Mucosa of descending colon (tissue), 3 donors: ENCODE measurements at places on chromosomes 7 and 10. TPM values are rescaled to one million over a fixed set of nuclear protein-coding genes. Genes with fewer than 3 reads are reported as not detected.

- DNase-seq, result no peak
Measured at GRCh38 chr7:64872351-64873154, 30.5 kb upstream of the ZNF273 start.

VENTX gene
- 1.2 TPM for total RNA-seq

- DNase-seq, result no peak
Measured at GRCh38 chr10:28664369-28664740, 13.0 kb upstream of the BAMBI start.

NEBL gene
- 14.7 TPM for total RNA-seq

GRCh38 chr10:31058795-31059703 lies 27.4 kb upstream of the ZNF438 start:
- no peak for DNase-seq

DNA sequence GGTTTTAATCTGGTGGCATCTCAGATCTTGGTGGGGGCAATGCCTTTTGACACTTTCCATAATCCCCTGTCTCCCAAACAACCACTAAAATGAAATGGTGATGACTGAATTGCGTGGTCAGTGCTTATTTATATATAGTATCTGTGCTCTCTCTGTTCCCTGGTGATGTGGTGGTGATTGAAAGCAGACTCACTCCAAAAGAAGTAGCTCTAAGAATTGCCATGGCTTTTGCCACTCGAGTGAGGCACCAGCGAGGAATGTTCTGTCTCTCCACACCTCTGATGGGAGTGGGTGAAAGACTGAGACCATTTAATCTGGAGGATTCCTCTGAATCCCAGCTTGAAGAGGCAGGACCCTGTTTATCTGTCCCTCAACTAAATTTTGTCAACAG lies 2.8 kb downstream of the DUSP5 start:
- DNase-seq, result no peak
